ENCODE measurements at places on chromosomes 7 and 10.

DNA sequence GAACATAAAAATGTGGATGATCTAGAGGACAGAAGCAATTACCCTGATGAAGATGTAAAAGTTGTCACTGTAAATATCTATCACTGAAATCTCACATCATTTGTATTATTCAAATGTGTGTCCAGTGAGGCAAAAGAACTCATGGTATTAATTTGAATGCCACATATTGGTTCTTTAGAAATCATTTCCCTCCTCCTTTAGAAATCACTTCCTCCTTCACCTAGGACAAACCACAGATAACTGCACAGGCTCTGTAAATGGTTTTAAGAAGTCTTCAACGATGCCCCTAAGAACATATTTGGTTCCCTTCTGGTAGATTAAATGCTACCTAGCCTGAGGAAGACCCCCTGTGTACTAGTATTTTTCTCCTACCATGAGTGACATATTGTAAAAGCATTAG, 33.1 kb upstream of the ZNF518A start:
- DNase-seq: no peak

GRCh38 chr7:66362136-66362535, 157.0 kb downstream of the TPST1 start:
- no peak for DNase-seq

GRCh38 chr7:43588477-43589132, 5.7 kb downstream of the STK17A start:
- DNase-seq: no peak

DNA sequence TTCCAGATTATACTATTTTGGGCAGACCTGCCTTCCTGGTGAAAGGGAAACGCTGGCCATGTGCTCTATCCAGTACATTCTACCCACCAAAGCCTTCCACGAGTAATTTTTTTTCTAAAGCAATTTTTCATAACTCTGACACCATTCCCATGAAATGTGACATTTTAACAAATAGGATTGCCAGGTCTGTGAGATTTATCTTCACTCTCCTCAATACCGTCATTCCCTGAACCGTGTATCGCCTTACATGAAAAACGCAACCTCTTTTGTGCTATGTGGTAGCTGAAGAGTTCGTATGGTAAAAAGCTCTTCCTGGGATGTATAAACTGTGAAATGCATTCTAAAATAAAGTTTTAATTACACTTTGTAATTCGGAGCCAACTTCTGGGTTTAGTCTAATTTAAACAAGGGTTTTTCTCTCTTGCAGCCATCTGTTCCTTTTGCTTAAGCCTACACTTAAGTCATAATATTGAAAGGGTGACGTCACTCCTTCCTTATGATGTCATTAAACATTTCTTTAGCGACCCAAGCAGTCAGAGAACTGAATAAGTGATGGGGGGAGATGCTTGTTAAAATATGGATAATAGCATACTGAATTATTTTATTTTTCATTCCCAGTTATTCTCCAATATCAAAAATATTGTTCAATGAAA, 27.7 kb downstream of the C1QL3 start:
- DNase-seq: no peak

DNA sequence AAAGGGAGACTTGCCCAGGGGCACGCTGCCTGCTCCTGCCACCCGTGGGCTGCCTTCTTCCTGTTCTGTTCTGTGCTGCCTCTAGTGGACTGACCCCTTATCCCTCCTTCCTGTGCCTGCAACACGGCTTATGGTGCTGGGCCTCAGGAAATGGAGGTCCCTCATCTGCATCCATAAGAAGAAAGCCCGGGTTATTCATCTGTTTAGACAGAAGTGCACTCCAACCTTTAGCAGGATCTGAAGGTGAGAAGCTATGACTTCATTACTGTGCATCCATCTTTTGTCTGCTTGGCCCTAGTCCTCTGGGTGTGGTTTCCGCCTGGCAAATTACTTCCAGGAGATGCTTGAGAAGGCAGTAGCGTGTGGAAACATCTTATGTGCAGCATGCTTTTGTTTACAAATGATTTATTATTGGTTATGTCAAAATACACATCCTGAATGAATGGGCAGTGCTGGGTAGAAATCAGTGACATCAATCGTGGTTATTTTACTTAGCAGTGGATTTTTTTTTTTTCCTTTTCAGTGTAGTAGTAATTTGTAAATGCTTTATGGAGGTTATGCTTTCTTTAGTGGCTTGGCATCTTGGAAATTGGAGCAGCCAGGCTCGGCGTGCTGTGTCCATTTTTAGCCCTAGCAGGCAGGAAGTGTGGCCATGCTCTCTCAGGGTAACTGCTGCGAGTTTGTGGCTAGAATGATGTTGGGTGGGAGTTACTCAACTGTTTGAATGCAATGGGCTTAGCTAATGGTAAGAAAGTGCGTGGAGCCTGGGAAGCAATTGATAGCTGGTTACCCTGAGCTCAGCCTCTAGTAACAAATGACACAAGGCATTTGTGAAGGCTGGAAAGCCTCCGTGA, 12.7 kb downstream of the PTPRE start:
- peak; percentile 30 for DNase-seq

DNA sequence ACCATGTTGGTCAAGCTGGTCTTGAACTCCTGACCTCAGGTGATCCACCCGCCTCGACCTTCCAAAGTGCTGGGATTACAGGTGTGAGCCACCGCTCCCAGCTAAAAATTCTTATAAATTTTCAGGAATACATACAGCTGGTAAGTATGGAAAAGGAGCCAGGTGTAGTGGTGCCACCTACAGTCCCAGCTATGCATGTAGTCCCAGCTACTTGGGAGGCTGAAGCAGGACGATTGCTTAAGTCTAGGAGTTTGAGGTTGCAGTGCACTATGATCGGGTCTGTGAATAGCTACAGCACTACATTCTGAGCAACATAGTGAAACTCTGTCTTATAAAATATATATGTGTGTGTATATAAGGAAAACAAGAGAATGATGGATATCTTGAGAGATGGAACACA, 19.0 kb downstream of the LDB1 start:
- DNase-seq: no peak

- no peak for DNase-seq
These were observed 33.9 kb downstream of the MALSU1 start for GRCh38 chr7:23332910-23333612.

- no peak for DNase-seq
These were observed 39.1 kb downstream of the CDK6 start for GRCh38 chr7:92797284-92797683.

GRCh38 chr7:47647181-47647917, 65.4 kb upstream of the TNS3 start:
- peak; percentile 73 for DNase-seq

GRCh38 chr7:31192986-31193385, 140.9 kb downstream of the ADCYAP1R1 start:
- DNase-seq: no peak

DNA sequence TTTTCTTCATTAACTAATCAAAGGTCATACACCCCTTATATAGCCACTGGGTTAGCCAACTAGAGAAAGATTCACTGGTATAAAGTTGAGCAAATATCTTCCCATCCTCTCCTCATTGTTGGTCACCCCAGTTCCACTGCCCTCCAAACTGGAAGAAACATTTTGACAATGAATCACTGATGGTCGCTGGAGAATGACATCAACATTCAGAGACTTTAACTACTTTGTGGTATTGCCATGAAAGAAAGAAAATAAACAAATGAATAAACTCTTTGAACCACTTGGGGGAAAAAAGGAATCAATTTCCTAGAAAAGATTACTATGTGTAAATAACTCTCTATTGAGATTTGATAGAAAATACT, 23.4 kb downstream of the HYCC1 start:
- DNase-seq: no peak

DNA sequence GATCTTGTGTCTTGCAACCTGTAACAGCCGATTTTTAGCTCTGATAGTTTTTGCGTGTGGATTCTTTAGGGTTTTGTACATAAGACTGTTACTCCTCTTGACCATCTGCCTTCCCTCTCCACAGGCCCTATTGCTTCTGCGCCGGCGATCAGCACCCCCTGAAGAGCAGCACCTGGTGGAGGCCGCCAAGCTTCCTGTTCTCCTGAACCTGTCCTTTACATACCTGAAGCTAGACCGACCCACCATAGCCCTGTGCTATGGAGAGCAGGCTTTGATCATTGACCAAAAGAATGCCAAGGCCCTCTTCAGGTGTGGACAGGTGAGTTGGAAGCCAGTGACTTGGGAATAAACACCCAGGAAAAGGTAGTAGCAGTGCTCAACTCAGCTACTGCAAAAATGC, 12.6 kb downstream of the FKBP6 start:
- no peak for DNase-seq

GRCh38 chr10:10865303-10865702, 152.4 kb upstream of the CELF2 start:
- no peak for DNase-seq

- no peak for DNase-seq
These were observed 132.6 kb upstream of the NAMPT start for GRCh38 chr7:106417273-106417902.

GRCh38 chr10:80718024-80718423, 180.3 kb downstream of the SH2D4B start:
- no peak for DNase-seq

DNA sequence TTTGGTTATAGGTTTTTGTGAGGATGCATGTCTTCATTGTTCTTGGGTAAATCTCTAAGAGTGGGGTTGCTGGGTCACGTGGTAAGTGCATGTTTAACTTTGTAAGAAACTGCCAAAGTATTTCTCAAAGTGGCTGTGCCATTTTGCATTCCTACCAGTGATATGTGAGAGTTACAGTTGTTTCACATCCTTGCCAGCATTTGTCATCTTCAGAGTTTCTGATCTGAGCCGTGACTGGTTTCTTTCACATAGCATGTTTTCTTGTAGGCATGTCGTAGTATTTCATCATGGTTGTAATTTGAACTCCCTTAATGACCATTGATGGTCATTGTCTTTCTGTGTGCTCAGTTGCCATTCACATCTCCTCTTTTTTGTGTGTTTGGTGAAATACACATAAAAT, 286.0 kb downstream of the RNLS start:
- no peak for DNase-seq

GRCh38 chr10:24825551-24825950, 101.9 kb upstream of the ARHGAP21 start:
- no peak for DNase-seq

GRCh38 chr7:132216847-132217525, 359.3 kb downstream of the PLXNA4 start:
- DNase-seq: no peak

GRCh38 chr10:80272793-80273522, 16.5 kb downstream of the MAT1A start:
- no peak for DNase-seq

DNA sequence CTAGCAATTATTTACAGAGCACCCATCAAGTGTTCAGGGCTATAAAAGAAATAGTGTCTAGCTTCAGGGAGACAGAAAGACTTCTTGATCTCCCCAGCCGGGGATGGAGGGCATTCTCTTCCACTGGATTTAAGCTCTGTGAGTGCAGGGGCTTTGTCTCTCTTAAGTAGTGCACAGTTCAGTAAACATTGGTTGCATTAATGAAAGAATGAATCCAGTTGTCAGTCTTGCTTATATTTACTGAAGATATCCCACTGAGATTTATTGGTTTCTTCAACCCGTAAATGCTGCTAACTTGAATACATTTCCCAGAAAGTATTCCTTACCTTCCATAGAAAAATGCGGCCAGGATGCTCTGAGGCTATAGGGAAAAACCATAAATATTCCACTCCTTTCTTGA, 41.9 kb downstream of the AUTS2 start:
- DNase-seq: no peak

DNA sequence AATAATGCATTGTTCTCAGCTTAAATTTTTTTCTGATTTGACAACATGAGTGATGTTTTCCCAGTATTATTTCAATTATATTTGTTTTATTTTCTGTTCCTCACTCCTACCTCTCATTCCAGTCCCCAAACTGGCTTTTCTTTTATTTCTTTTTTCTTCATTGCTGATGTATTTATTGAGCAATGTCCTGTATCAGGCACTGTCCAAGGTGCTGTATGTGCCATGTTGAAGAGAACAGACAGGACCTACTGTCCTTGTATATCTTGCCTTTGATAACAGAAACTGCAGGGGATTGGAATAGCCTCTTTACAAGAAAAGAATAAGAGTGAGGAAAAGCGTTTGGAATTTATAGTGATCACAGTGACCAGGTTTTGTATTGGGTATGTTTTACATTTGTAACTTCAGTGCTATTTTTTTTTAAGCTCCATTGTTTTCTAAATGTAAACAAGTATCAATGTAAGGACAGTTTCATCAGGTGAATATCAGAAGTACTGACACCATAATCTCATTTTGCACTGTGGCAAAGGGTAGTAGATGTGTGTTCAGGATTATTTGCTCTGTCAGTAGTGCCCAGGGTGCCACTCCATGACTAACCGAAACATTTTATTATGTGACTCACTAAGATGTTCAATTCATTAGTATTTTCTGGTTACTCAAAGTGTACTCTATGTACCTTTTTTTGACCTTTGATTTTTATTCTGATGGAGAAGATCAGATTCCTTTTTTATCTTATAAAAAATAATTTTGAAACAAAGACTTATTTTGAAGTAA, 15.6 kb upstream of the CLDN12 start:
- no peak for DNase-seq

DNA sequence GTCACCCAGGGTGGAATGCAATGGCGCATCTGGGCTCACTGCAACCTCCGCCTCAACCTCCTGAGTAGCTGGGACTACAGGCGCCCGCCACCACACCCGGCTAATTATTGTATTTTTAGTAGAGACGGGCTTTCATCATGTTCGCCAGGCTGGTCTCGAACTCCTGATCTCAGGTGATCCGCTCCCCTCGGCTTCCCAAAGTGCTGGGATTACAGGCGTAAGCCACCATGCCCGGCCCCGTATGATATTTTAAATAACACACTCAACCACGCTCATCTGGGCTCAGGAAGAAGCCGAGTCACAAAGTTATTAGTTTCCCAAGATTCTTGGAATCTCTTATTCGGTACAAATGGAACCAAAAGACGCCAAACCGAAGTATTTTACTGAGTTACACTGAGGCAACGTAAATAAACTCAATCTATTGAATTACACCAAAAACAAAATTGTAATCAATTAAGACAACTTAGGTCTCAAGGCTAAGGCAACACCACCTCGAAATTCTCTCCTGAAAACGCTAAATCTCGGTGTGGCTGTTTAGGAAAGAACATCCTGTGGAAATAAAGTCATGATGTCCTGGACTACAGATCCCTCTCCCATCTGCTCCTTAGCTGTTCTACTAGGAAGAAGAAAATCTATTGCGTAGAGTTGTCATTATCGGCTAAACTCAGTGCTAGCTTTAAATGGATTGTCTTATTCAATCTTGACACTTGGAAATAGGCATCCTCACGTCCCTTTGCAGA, 910 bp downstream of the ARHGAP19 start:
- no peak for DNase-seq

DNA sequence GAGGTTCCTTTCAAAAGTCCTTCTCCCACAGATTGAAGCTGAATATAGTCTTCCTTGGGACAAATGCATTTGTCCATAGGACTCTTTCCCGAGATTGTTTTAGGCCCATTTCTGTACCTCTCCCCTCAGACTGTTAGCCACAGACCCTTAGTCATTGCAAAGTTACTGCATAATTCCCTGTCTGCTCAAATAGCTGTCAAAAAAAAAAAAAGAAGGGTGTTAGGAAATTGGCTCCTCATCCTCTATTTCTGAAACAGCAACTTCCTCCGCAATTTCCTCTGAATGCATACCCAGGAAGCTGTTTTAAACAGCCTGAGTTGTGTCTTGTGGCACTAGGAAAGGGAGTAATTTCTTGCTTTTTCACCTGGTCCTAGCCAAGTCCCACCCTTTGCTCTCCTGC, 5.4 kb downstream of the LRRC4 start:
- no peak for DNase-seq

- DNase-seq: no peak
These were observed 92.4 kb upstream of the ADARB2 start for GRCh38 chr10:1829712-1830111.

GRCh38 chr7:129502708-129503685, 666 bp downstream of the SMKR1 start:
- DNase-seq: no peak

GRCh38 chr7:81956520-81956919, 186.7 kb upstream of the HGF start:
- peak; percentile 8 for DNase-seq
